ENCODE measurements at places on chromosomes 13 and 19.

GRCh38 chr13:24276306-24276705 lies 33.1 kb upstream of the C1QTNF9 start:
- no peak for DNase-seq

GRCh38 chr19:7874076-7874896 lies at the start of gene PRR36:
TSS of gene PRR36 (minus strand) at chr19:7874390. CDS start at chr19:7873689, 701 bp downstream.
- no peak for DNase-seq

- DNase-seq: peak; percentile 64
These were observed 202.3 kb upstream of the KLHL1 start for GRCh38 chr13:70310396-70311119.

DNA sequence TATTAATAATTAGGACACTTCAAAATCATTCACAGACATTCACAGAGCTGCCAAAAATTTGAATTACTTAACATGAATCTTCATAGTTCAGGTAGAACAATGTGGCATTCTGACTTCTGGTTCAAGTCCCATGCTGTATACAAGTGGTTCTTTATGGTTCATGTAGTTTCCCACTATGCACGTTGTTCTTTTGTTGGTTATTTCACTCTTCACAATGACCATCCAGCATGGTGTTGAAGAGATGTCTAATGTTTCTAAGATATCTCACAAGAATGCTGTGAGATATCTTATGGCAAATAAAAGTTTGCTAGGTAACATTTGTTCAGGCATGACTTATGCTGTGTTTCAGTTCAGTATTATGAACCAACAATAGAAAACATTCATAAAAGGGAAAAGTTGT lies 88.2 kb upstream of the SLITRK6 start:
- no peak for DNase-seq

GRCh38 chr13:77853703-77854102 lies 64.9 kb downstream of the EDNRB start:
- DNase-seq: no peak

GRCh38 chr13:85557691-85558467 lies 241.3 kb downstream of the SLITRK6 start:
- no peak for DNase-seq

- DNase-seq: peak; percentile 97
These were observed 539 bp downstream of the U2AF1L4 start for GRCh38 chr19:35744430-35745327.

- DNase-seq: peak; percentile 35
These were observed 52.8 kb downstream of the ELF1 start for GRCh38 chr13:40966298-40966697.

GRCh38 chr19:38929929-38930775 lies at the start of gene SARS2:
TSS of gene SARS2 (minus strand) at chr19:38930763. CDS start at chr19:38930736, 27 bp downstream.
- DNase-seq: peak; percentile 93

DNA sequence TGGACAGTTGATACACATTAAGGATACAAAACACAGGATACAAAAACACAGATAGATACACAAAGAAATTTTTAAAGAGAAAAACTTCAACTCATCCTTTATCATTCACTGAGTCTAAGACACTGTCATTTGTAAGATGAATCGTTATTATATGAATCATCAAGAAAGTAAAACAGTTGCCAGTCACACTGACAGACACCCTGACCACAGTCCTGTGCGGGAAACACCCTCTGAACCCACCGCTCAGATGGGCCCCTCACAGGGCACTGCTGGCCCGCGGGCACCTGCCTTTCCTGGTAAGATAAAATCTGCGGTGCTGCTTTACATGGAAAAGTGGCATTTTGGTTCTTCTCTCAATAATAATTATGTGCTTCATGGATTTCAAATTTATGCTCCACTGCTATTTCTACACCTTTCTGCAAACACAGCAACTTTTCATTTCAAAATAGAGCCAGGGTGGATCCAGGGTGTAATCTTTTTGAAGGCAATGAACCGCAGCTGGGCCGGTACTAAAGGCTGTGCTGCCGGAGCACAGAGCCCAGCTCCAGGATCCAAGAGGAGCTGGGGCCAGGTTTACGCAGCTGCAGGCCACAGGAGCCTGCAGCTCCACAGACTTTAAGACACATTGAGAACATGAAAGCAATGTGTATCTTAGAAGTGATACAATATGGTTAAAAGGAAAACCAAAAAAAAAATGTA lies 76.8 kb downstream of the TUBGCP3 start:
- DNase-seq: no peak

- DNase-seq: no peak
These were observed 22.5 kb upstream of the MYCBP2 start for GRCh38 chr13:77349365-77349764.

GRCh38 chr13:28268800-28269223 lies 130.5 kb downstream of the PAN3 start:
- no peak for DNase-seq

- no peak for DNase-seq
These were observed 993 bp downstream of the FUT6 start for GRCh38 chr19:5838353-5839064.

Measured in trophoblast cell (in vitro differentiated cells and primary cell).